H1 (cell line): ENCODE measurements at places on chromosomes 11 and 22. TPM values are rescaled to one million over a fixed set of nuclear protein-coding genes. Genes with fewer than 3 reads are reported as not detected.

Gene CCDC81
- 0.58 and 1.4 TPM in 2 replicates for total RNA-seq

DNA sequence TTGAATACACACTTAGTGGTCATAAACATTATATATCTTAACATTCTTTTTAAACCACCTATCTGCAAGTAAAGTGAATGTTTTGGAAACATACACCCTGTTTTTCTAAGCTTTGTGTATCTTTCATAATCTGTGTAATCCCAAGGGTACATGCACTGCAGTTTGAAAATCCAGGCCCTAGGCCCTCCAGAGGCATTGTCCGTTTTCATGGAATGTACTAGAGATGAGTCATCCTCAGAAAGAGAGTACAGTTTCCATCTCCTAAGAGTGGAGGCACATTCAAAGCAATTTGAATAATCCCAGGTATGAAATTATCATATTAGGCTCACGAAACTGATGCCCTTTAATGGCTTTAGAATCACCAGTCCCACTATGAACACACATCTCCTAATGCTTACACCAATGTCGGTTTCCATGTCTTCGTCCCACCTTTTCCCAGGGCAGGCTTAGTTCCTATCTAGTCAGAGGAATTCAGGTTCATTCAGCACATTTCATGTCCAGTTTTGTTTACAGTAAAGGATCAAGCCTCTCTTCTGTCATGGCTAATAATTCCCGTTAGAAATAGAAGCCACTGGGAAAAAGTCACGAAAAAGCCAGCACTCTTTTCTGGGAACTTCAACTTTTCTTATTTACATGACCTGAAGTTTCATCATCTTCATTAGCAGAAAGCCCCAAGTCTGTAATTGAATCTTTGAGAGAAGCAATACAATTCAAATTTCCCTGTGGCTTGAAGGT is 39.5 kb upstream of the CD44 start:
- no peak for DNase-seq

Gene GAL3ST1
- total RNA-seq = 10.5 and 11.0 TPM in 2 replicates

Gene GTSE1
- total RNA-seq = 38.6 and 40.6 TPM in 2 replicates

DNA sequence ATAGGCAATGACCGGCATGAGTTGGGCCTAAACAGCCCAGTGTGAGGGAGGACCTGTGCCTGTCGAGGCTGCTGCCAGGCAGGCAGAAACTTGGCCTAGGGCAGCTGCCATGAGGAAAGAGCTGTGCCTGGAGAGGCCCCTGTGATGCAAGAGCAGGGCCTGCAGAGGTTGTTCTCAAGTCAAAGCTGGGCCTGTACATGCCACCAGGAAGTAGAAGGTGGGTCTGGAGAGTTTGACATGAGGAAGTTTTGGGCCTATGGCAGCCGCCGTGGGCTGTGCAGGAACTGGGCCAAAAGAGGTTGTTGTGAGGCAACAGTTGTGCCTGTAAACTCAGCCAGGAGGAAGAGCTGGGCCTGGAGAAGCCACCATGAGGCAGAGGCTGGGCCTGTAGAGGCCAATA is 43.2 kb downstream of the OR4C45 start:
- no peak for DNase-seq

- no peak for DNase-seq
These were observed 34.4 kb downstream of the PRMT3 start for GRCh38 chr11:20421946-20422345.

GRCh38 chr11:109153836-109154235 is 268.2 kb upstream of the C11orf87 start:
- DNase-seq = no peak

DNA sequence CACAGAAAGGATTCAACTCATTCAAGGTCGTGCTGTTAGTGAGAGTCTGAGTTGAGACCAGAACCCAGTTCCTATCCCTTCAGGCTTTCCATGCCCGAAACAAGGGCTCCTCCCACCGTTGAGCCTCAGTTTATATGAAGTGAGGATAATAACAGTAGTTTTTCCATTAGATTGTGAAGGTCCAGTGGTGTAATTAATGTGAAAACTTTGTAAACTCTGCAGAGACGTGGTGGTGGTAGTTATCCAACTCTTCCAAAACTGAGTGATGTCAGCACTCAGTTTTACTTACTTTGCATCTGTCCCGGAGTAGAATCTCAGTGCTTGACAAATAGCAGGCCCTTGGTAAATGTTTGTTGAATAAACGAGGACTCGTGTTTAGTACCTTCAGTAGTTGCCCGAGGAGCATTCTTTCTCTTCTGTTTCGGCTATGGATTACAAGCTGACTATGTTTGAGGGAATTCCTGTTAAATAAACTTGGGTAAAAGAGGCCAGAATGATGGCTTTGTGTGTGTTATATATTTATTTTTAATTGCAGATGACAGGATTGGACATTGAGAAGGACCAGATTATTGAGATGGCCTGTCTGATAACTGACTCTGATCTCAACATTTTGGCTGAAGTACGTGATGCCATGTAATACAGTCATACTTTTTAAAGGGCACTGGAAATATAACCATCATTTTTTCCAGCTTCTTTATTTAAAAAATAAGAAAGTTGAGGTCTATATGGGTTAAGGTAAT is 1.0 kb downstream of the REXO2 start:
- DNase-seq = no peak

DNA sequence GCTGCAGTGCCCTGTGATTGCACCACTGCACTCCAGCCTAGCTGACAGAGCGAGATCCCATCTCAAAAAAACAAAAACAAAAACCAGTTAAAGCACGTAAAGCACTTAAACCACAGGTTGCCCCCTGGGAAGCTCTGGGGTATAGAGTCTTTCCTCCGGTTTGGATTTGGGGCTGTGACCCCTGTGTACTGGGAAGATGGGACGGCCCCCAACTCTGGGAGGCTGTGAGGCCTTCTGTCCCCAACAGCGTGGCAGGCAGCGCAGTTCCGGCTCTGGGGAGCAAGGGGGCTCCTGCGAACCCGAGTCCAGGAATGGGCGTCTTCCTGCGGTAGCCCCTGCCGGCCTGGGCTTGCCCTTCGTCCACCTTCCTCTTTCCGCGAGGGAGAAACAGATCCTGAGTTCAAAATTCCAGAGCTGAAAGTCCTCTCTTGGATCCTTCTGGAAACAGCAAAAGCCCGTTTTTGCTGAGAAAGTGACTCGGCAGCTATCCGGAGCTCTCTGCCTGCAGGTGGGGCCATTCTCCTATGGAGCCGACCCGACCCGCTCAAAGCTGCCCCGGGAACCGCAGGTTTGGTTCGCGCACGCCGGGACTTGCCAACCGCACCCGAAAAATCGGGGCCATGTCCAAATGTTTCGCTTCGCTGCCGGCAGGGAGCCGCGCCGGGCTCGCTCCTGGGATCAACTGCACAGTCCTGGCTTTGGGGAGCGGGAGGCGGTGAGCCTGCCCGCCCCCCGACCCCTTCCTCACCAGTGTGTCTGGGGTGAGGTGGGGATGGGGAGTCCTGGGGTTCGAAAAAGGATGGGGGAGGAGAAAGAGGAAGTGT is 36.3 kb upstream of the POLA2 start:
- DNase-seq = no peak
